A172 (cell line): ENCODE measurements at places on chromosomes 11 and 22. TPM values are rescaled to one million over a fixed set of nuclear protein-coding genes. Genes with fewer than 3 reads are reported as not detected.

UBQLN3 gene
- not detected in 2 replicates for total RNA-seq

LRRC74B gene
- total RNA-seq: 0.77 TPM in 1 of 2 replicates, not detected in the other

MEI1 gene
- total RNA-seq: 1.2 and 2.7 TPM in 2 replicates

PKDREJ gene
- under 0.01 TPM in 1 of 2 replicates, not detected in the other for total RNA-seq

CCDC89 gene
- 11.5 and 13.6 TPM in 2 replicates for total RNA-seq

KCNE3 gene
- total RNA-seq: not detected in 2 replicates

OR51B4 gene
- 11.3 and 12.8 TPM in 2 replicates for total RNA-seq

LINC01488 gene
- not detected in 2 replicates for total RNA-seq

SLC22A12 gene
- total RNA-seq: not detected in 2 replicates

CSRP3 gene
- not detected in 2 replicates for total RNA-seq

HNRNPUL2 gene
- 5.1 and 6.5 TPM in 2 replicates for total RNA-seq

C22orf15 gene
- 0.26 and 0.40 TPM in 2 replicates for total RNA-seq

OR4S1 gene
- not detected in 2 replicates for total RNA-seq

MLC1 gene
- 0.02 and 0.10 TPM in 2 replicates for total RNA-seq

TEX54 gene
- total RNA-seq: not detected in 2 replicates

OR2AG2 gene
- total RNA-seq: not detected in 2 replicates

KCNJ5 gene
- total RNA-seq: 0.21 and 0.46 TPM in 2 replicates

GRIA4 gene
- total RNA-seq: 0.05 TPM in 1 of 2 replicates, not detected in the other

OR4C13 gene
- not detected in 2 replicates for total RNA-seq

OR52H1 gene
- total RNA-seq: not detected in 2 replicates

GP1BB gene
- total RNA-seq: 8.5 and 10.5 TPM in 2 replicates

CDON gene
- 8.9 TPM in 2 replicates for total RNA-seq

C11orf97 gene
- total RNA-seq: not detected in 2 replicates

OR6T1 gene
- total RNA-seq: not detected in 2 replicates

KCNQ1 gene
- total RNA-seq: 1.9 and 3.5 TPM in 2 replicates

NAP1L4 gene
- 149 and 162 TPM in 2 replicates for total RNA-seq

TYR gene
- not detected in 2 replicates for total RNA-seq

OR8A1 gene
- not detected in 2 replicates for total RNA-seq

TBX10 gene
- not detected in 2 replicates for total RNA-seq

SYCE3 gene
- total RNA-seq: 2.5 TPM in 1 of 2 replicates, not detected in the other

RPS19BP1 gene
- 81.4 and 87.3 TPM in 2 replicates for total RNA-seq

NAV2 gene
- total RNA-seq: 2.6 and 8.8 TPM in 2 replicates

TIMP3 gene
- total RNA-seq: 9.0 and 17.6 TPM in 2 replicates

OR8J3 gene
- not detected in 2 replicates for total RNA-seq

C11orf91 gene
- total RNA-seq: not detected in 2 replicates

SERPIND1 gene
- not detected in 2 replicates for total RNA-seq

PLXNB2 gene
- total RNA-seq: 64.9 and 65.0 TPM in 2 replicates

SCT gene
- total RNA-seq: not detected in 2 replicates

OLFML1 gene
- total RNA-seq: 0.96 TPM in 1 of 2 replicates, not detected in the other

OR5D18 gene
- not detected in 2 replicates for total RNA-seq

IGLL5 gene
- not detected in 2 replicates for total RNA-seq

MYO7A gene
- 0.05 TPM in 1 of 2 replicates, not detected in the other for total RNA-seq

TRIM21 gene
- total RNA-seq: 24.7 and 25.2 TPM in 2 replicates
